ENCODE measurements at places on chromosomes 16 and 17. TPM values are rescaled to one million over a fixed set of nuclear protein-coding genes. Genes with fewer than 3 reads are reported as not detected.
A peak's percentile ranks its signal among the peaks of the same experiment; 100 is the strongest.

GRCh38 chr16:28597692-28598261 lies 927 bp upstream of the SULT1A2 start:
- peak; percentile 38 for DNase-seq

Gene PRSS36
- total RNA-seq = 6.4 TPM

DNA sequence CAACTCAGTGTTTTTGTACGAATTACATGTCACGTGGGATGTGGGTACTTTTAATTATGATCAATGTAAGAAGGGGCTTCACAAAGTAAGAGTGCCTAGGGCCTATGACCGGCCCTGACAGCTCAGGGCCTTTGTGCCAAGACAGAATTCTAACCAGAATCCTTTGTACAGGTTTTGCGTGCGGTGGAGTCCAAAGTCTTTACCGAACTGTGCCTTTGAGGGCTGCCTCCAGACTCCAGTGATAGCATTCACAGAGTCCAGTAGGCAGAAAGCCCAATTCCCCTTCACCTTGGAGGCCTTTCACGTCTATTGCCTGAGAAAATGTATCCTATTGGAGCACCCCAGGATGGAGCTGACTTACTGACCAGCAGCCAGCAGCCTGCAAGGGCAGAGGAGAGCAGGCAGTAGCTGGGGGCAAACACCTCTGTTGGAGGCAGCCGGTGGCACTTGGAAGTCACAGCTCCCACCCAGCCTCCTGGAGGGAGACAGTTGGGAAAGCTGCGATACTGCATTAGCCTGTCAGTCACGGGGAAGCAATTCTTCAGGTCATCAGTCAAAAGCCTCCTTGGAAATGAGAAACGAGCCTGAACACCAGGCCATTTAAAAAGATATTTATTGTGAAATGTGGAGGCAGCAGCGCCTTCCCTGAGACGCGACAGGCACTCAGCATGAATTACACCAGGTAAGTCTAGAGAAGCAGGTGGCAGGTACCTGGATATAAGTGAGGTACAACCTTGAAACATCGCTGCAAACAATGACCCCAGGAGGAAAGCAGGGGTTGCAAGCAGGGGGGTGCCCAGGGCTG lies 98.1 kb upstream of the CDYL2 start:
- no peak for DNase-seq

Gene TMED6
- 6.0 TPM for total RNA-seq

- DNase-seq = peak; percentile 82
Measured at GRCh38 chr17:81923302-81924260, 4.0 kb downstream of the MAFG start.

GRCh38 chr16:11994143-11995119 lies 17.9 kb downstream of the SNX29 start:
- peak; percentile 22 for DNase-seq

Gene KCNH6
- 0.80 TPM for total RNA-seq

DNA sequence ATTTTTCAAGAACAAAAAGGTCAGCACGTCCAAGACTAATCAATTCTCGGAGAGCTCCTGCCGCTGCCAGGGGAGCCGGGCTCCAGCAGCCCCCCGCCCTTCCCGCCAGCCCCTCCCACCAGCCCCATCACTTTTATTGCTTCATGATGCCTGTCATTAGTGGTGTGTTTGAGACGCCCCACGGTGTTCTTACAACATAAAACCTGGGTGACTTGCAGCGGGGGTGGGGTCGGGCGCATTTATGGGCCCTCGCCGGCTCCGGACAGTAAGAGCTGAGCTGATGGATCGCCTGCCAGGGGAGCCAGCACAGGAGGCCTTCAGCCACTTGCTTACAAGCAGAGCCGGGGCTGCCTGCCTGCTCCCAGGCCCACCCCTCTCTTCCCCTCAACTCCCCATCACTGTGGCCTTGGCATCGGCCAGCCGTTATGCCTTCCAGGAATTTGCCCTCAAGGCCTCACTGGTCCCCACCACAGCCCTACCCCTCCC lies 82.9 kb upstream of the CBX4 start:
- DNase-seq = peak; percentile 61

GRCh38 chr17:65393514-65393913 lies 167.9 kb downstream of the AXIN2 start:
- no peak for DNase-seq

DNA sequence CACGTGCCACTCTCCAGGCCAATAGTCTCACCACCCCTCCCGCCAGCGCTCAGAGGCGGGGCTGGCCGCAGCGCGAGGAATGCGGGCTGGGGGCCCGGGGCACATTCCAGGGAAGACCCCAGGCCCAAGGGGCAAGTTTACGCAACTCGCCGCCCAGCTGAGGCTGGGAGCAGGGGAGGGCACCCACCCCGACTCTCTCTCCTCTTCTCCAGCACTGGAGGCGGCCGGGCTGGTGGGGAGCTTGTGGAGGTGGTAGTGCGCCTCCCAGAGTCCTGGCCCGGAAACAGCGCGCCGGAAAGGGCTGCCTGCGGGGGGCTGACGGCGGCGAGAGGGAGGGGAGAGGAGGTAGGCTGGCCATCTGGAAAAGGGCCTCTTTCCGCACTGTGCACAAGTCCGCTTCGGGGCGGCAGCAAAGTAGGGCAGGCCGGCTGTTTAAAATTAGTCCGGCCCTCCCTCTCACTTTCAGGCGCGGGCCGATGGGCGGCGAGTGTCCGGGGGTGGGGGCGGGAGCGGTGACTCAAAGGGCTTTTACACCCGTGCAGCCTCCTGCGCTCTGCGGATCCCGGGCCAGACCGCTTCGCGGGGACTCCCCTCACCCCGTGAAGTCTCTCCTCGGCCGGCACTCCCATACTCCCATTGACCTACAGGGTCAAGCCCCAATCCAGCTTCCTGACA lies 1.1 kb downstream of the FHOD1 start:
- peak; percentile 78 for DNase-seq

Gene GPRC5B
- 3.1 TPM for total RNA-seq

GRCh38 chr17:46144246-46144645 lies 49.0 kb downstream of the KANSL1 start:
- no peak for DNase-seq

Gene THAP11
- total RNA-seq = 33.2 TPM

Gene DLX4
- 0.49 TPM for total RNA-seq

Gene HSD3B7
- 19.0 TPM for total RNA-seq

GRCh38 chr17:37207103-37207502 lies 168.7 kb upstream of the C17orf78 start:
- no peak for DNase-seq

DNA sequence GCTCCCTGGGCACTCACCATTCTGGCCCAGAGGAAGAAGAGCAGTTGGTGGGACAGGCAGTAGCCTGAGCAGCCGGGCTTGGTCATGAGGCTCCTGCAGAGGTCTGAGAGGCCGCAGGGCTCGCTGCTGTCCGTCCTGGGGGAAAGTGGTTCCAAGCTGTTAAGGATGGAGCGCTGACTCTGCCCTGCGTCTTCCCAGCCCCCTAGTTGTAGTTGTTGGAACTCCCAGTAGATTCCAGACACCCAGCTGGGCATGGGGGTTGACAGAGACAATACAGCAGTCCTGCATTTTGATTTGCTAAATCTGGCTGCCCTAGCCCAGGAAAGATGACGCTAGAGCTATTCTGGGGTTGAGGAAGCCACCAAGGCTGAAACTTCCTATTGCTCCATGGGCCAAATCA lies 7.3 kb downstream of the C16orf89 start:
- DNase-seq = no peak

Gene NEK8
- 6.7 TPM for total RNA-seq

Gene TBX6
- total RNA-seq = 0.85 TPM

Gene TSR3
- 39.6 TPM for total RNA-seq

DNA sequence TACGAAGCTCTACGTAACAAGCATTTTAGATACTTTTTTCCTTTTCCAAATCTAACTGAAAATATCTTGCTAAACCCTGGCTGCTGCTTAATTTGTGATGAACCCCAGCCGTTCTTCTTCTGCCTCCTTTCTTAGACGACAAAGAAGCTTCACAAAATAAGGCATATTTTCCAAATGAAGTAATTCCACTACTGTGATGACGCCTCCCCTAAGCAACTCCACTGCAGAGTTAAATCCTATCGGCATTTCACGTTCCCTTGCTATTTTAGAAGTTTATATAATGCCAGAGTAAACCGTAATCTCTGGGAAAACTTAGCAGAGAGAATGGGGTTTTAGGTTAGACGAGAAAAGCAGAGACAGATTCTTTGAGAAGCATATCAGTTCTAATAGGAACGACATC lies 683.1 kb upstream of the SALL1 start:
- no peak for DNase-seq

GRCh38 chr17:74872313-74873036 lies at the start of gene FDXR:
Gene FDXR (minus strand): TSS chr17:74872994. CDS start chr17:74872944, 50 bp downstream.
- no peak for DNase-seq

DNA sequence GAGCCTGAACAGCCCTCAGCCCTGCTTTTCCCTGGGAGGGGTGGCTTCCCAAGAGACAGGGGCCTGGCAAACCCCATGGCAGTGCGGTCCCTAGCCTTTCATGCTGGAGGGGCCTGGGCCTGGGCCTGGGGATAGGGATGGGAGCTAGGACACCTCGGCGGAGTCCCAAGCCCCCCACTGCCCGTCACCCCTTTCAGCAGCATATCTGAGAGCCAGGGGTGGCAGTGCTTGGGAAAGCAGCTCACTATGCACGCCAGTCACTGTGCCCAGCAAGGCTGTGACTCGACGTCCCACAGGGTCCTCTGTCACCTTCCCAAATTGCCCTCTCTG lies 612 bp upstream of the SLC47A2 start:
- no peak for DNase-seq

GRCh38 chr16:55240888-55241287 lies 83.1 kb upstream of the IRX6 start:
- DNase-seq = no peak

- DNase-seq = no peak
Measured at GRCh38 chr17:48973806-48974205, 5.4 kb upstream of the GIP start.

DNA sequence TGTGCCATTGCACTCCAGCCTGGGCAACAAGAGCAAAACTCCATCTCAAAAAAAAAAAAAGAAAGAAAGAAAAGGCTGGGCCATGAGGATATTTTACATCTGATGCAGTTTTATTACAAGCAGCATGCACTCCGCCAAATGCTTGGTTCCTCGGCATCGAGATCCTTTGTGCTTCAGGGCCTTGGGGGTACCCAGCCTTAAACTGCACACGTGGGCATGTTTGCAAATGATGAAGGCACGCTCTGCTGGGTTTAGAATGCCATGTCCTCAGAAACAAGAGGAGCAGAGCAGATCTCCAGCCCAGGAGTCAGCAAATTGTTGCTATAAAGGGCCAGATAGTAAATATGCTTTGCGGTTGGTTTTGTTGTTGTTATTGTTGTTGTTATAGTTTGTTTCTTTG lies 153.2 kb downstream of the KATNIP start:
- DNase-seq = no peak

Gene MT4
- total RNA-seq = not detected

DNA sequence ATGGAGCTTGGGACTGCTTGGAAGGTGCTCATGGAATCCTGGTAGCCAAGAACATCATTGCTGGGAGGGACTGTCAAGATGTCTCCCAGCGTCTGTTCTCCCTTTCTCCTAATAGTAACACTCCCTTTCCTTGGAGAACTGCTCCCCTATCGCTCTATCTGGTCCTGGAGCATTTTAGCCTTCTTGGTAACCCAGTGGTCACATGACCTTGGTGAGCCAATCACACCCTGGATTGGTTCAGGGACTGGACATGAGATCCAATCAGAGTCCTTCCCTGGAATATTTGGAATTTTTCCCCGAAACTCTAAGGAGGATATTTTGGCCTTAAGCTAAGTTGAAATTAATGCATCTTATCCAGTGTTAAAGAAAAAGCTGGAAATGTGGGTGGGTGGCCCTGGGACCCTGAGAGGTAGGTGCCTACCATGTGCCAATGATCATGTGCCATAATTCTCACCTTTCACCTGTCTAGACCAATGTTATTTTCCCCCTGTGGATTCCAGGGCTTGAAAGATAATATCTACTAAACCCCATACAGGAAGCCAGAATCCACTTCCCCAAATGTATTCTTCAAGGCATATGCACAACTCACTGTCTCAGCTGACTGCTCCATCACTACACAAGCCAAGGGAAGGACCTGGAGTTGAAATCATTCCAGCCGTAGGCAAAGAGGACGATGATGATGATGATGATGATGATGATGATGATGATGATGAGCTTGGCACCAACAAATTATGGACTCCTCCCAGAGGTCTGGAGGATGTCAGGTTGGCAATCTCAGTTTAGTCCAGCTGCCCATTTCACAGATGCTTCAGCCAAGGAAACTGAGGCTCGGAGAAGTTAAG lies 193.2 kb downstream of the RAB11FIP4 start:
- DNase-seq = no peak

DNA sequence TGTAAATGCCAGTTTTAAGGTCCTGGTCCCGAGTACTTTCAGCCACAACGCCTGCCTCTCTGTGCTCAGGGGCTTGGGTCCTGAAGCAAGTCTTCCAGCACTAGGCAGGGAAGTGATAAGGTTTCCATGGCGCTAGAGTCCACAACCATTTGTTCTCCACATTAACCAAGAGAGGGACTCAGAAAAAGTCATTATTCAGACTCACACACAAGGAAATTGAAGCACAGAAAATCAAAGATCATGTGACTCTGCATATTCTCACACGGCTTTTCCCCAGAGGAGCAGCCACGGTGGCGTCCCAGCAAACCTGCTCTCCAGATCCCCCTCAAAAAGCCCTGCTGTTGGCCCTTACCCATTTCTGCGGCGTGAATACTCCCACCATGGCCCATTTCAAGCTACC lies 9.7 kb downstream of the ENPP7 start:
- DNase-seq = no peak

DNA sequence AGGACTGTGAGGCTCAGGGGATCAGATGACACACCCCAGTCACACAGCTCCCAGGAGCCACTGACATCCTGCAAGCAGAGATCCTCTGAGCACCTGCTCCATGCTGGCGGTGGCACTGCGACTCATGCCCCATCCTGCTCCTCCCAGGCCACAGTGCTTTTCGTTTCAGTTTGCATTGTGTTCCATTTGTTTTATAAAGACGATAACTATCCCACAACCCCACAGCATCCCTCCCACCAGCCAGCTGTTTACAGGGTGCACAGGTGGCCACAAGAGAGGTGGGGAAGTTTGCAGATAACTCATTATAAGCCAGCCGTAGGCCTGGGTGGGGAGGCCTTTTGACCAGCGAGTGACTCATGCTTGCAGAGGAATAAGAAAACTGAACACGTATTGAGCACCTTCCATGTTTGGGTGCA lies 28.2 kb downstream of the BCO1 start:
- DNase-seq = peak; percentile 88

DNA sequence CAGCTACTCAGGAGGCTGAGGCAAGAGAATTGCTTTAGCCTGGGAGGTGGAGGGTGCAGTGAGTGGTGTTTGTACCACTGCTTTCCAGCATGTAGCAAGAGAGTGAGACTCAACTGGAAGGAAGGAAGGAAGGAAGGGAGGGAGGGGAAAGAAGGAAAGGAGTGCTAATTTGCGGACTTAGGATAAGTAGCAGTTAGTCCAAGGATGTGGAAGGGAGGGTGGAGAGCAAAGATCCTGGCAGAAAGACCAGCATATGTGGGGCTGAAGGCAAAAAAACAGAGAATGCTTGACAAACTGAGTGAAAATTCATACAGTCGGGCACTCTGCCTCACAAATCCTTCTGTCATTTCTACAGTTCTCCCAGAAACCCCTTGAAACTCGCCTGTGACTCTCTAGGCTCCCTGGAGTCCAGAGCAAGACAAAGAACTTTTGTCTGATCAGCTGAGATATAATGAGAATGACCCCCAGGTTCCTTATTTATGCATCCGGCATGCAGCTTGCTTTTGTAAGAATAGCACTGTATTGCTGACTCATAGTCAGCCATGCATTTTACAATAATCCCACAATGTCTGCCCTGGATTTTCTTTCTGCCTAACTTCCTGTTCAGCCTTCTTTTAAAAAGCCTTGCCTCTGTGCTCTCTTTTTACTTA lies 31.5 kb downstream of the CDK5RAP3 start:
- no peak for DNase-seq

- DNase-seq = no peak
Measured at GRCh38 chr17:33864758-33865229, 390.3 kb upstream of the CCL2 start.
